AG04449 (cell line): ENCODE measurements at places on chromosomes 7 and 10.

DNA sequence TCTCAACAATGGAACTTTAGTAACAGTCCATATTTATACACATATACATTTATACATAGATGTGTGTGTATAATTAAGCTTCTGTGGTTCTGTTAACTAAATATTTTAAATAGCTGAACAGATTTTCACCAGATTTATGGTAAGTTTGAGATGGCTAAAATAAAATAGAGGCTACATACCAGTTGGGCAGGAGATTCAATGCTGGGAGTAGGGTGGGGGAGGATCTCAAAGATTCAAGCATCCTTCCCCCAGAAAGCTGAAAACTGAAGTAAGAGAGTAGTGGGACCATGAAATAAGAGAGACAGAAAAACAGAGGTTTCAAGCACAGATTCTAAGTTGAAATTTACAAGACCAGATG is 14.0 kb downstream of the LRRC17 start:
- DNase-seq: no peak

- no peak for DNase-seq
Observed at GRCh38 chr7:146359176-146359575, 242.6 kb downstream of the CNTNAP2 start.

DNA sequence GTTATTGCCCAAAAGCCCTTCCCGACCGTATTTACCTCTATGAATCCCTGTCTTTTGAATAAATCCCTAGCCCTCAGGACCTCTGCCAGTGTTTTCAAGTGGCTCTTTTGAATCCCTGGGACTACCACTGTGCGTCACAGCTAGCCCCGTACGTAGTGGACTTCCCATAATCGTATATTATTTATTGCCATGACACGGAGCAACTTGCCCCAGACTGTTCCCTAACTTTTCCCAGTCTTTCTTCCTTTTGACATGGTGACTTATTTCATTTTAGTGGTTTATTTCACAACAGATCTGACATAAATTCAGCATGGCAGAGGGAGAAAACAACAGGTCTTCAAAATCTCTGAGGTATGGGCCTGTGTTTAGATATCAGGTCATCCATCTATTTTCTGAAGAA is 318.6 kb upstream of the KLF6 start:
- DNase-seq: no peak

DNA sequence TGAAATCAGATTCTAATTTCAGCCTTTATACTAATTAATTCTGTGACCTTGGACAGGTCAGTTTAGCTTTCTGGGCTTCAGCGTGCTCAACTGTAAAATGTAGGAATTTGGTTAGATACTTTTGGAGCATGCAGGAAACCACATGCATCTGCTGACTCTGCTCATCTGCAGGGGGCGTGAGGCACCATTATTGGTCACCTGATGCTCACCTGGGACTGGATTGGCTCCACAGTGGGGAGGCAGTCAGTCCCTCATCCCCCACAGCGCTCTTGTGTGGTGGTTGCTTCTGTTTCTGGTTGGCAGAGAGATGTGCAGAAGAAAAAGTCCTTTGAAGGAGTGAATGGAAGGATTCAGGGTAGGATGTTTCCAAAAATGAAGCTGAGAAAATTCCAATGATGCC is 150.9 kb upstream of the MTPN start:
- DNase-seq: no peak

DNA sequence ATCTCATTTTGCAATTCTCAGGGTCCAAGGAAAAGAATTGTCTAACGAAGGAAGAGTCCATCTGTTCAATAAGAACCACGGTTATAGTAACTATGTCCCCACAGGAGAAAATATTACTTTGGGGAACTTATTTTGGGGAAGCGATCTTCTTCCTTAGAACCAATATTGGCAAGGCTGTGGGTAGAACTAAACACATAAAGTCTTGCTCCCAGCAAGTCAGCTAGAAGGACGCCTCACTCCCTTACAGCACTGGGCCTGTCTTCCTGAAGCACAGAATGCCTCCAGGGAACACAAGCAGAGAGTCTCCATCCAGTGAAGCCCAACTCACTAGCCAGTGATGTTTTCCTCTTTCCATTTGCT is 30.2 kb downstream of the C10orf71 start:
- no peak for DNase-seq

GRCh38 chr10:102872163-102872562 is 2.9 kb downstream of the AS3MT start:
- no peak for DNase-seq

DNA sequence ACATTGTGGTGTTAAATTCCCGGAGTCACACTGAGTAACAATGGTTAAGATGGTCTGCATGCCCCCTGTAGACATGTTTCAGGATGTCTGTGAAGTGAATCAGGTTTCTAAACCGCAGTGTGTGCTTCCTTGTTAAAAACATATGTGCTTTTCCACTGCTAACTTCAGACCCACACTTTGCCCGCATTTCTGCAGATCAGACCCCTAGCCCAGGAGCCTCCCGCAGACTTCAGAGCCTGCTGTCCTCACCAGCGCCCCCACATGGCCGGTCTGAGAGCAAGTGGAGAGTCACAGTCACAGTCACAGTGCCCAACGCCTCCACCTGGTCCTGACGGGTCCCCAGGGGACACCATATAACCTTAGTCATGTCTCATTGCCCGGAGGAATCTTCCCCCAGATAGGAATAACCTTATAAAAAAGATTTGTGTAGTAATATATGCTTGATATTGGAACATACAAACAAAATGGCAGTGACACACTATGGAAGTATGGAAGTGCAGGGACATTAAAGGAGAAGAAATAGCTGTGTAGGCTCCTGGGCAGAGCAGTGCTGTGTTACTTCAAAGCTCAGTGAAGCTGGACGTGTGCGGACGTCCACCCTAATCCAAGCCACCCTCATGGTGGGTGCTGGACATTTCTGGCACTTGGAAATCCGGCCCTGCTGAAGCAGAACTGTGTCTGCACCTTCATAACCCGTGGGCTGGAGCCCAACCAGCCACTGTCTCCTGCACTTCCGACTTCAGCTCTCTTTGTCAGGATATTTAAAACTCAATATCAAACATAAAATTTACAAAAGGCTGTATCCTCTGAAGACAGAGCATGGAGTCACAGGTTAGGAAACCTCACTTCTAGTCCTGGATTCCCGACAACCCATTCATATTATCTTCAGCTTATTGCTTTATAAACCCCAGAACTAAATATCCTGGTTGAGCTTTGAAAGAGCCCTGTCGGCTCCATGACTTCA is 29.0 kb downstream of the GSTO2 start:
- no peak for DNase-seq

GRCh38 chr7:40500219-40500618 is 365.4 kb downstream of the SUGCT start:
- no peak for DNase-seq

GRCh38 chr10:106380706-106381105 is 783.8 kb downstream of the SORCS1 start:
- no peak for DNase-seq

DNA sequence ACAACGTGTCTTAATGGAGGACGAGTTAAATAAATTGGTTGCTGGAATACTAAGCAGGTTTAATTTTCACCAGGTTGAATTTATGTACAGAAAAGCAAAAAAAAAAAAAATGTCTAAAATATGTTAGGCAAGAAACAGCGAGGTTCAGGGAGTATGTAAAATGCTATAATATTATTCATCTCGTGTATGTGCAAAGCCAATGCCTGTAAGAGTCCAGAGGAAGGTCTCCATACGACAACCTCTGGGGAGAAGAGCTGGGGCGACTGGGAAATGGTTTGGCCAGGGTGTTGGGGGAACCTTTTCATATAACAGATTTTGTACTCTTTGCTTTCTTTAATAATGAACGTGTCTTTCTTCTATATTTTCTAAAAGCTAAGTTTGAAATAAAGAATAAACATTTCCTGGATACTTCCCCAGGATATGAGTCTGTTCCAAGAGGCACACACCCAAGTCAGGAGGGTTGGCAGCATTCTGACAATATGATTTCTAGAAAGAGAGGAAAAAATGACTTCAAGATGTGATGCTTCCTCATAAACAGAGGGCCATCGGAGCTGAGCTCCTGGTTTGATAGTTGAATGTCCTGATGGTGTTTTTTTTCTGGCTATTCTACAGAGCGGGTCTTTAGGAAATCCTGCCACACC is 208.6 kb upstream of the MGMT start:
- no peak for DNase-seq
